ENCODE measurements at places on chromosomes 2 and 18.

DNA sequence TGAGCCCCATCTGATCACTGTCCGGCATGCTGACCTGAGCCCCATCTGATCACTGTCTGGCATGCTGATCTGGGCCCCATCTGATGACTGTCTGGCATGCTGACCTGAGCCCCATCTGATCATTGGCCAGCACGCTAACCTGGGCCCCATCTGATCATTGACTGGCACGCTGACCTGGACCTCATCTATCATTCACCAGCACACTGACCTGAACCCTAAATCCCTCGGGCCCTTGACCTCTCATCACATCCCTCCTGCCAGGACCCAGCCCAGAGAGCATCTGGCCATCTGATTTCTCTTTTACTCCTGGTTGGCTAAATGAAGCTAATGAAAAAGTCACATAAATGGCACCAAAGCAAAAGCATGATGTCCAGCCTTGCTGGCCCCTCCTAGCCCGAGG, 207.1 kb downstream of the NDUFA10 start:
- DNase-seq = no peak

GRCh38 chr2:30266051-30266621, 34.8 kb downstream of the LBH start:
- no peak for DNase-seq

DNA sequence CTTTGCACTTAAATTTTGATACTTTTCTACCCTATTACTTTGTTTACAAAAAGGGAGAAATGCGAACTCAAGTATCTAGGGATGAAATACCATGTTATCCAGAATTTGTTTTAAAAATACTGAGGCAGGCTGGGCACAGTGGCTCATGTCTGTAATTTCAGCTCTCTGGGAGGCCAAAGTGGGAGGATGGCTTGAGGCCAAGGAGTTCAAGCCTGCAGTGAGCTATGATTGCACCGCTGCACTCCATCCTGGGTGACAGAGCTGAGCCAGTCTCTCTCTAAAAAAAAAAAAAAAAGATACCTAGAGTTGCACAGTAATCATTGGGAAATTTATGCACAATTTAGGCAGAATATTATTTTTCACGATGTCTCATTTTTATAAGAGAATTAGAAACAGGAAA, 12.4 kb upstream of the VAPA start:
- DNase-seq = no peak

GRCh38 chr2:170971071-170971470, 42.0 kb downstream of the GORASP2 start:
- DNase-seq = no peak

Measured in activated naive CD8-positive, alpha-beta T cell treated with anti-CD3 and anti-CD28 coated beads, Interleukin-2, amount 50 U/mL, for 16 hours (primary cell).